ENCODE measurements at places on chromosomes 3 and 15. TPM values are rescaled to one million over a fixed set of nuclear protein-coding genes. Genes with fewer than 3 reads are reported as not detected.

GRCh38 chr3:171088964-171089754, 62.6 kb upstream of the SLC2A2 start:
- no peak for DNase-seq

DNA sequence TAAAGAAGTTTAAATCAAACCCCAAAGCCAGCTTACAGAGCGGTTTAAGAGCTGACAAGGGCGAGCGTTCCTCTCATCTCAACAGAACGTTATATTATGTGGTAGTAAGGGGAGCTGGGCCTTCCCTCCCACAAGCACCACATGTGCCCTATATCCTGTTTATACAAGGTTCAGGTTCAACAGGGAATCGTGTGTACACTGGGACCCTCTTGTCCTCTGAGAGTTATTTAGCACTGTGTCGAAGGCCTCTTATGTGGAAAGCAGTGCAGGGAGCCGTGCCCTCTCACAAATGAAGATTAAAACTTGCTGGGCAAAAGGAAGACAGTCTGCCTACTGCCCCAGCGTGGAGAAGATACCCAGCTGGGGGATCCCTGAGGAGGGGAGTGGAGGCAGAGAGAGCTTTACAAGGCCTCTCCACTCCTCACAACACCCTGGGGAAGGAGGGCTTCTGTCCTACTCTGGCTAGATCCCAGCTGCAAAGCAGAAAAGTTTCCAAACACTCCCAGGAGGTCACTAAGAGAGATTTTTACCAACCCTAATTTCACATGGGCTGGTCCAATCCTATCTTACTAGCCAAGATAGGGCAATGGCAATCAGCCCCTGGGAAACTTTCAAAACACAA, 2.9 kb downstream of the TLE3 start:
- DNase-seq: no peak

DNA sequence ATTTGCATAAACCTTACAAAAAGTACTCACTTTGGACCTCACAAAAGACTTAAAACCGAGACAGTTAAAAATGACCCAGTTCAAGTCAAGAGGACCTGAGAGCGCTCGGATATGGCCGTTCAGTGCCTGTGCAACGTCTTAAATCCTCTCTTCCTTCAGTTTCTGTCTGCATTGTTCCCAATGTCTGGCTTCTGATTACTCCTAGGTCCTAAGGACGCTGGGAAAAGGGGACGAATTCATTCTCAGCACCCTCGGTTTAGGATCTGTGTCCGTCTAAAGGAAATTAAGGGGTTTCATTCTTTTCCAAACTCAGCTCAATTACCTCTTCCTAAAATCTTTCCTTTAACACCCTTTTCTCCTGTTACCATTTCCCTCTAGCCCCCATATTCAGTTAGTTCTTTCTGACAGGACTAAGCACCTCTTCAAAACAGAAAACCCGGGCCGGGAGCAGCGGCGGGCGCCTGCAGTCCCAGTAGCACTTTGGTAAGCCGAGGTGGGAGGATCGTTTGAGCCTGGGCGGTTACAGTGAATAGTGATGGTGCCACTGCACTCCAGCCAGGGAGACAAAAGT, 970 bp downstream of the DPPA4 start:
- DNase-seq: no peak

DNA sequence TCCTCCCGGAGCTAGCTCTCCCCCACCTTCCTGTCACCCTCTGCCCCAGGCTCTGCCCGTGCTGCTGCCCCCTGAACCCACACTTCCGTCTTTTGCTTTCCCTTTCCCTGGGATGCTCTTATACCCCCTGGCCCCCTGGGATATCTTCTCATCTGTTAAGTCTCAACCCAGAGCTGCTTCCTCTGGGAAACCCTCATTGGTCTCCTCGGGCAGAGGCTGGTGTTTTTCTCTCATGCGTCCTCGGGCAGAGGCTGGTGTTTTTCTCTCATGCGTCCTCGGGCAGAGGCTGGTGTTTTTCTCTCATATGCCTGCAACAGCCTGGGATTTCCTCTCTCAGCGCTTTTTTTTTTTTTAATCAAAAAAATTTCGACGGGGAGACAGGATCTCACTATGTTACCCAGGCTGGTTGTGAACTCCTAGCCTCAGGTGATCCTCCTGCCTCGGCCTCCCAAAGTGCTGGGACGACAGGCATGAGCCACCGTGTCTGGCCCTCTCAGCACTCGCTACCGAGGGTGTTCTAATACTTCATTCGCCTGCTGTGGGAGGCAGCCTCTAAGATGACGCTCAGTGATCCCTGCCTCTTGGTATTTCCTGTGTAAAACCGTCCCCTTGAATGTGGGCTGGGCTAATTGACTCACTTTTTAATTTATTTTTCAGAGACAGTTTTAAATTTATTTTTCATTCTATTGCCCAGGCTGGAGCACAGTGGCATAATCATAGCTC, 62.7 kb upstream of the TFRC start:
- DNase-seq: no peak

DNA sequence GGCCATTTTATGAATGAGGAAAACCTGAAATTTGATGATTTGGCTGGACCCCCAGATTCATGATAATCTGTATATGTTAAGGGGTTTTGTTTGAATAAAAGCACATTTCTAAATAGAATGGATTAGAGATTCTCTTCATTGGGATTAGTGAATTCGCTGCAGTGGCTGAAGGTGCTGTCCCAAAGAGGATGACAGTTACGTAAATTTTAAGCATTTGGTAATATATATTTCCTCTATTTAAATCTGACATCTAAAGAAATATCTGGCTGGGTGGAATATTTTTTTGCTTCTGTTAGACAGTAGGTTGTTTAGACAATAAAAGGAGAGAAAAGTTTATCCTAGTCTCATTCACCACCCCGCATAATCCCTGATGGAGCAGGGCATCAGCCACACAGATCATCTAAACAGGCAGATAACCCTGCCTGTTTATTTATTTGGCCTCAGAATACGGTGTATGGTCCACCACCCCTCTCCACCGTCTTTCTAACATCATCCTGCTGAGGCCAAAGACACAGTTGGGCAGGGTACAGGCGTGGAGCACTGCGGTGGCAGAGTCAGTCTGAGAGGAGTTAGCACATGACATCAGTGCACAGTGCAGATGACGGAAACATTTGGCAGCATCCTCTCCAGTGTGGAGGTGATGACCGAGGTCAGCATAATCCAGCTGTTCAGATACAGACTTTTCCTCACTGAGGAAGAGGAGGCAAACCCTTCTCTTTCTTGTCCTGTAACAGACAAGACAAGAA, 20.4 kb upstream of the NFKBIZ start:
- DNase-seq: no peak

- no peak for DNase-seq
Observed at GRCh38 chr15:84654689-84655453, 788 bp upstream of the WDR73 start.

DNA sequence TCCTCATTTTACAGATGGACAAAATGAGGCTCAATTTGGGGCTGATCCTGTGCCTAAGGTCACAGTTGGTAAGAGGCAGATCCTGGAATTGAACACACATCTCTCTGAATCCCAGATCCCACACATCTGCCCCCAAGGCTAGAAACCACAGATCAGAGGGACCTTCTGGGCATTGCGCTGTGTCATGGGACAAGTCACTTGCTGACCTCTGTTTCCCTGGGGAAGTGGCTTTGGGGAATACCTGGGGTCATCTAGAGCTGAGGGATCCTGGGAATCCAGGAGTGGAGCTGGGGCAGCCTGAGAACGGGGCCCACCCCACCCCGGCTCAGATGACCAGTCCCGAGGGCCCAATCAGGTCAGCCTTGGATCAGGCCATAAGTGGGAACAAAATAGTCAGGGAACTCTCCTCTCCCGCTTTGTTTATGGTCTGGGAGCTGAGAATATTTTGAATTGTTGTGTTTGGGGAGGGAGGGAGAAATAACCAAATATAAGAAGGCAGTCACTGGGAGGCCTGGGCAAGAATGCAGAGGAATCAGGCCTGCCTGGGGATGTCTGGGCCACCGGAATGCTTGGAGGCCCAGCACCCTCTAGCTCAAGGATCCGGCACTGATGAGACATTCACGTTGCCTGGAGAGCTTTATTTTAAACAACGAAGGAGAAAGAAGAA, 8.8 kb upstream of the SLC6A6 start:
- DNase-seq: no peak

SPPL2A gene
- total RNA-seq: 72.4 TPM

GOLIM4 gene
- total RNA-seq: 36.6 TPM

GPR160 gene
- total RNA-seq: 13.1 TPM

All from type B pancreatic cell (in vitro differentiated cells).